HT1080 (cell line): ENCODE measurements at places on chromosomes 16 and 17. TPM values are rescaled to one million over a fixed set of nuclear protein-coding genes. Genes with fewer than 3 reads are reported as not detected.

The ACADVL gene
- 317 and 327 TPM in 2 replicates for total RNA-seq

The GPR142 gene
- not detected in 2 replicates for total RNA-seq

The NOG gene
- 28.4 and 36.1 TPM in 2 replicates for total RNA-seq

The TXNL4B gene
- total RNA-seq, result 12.7 and 14.4 TPM in 2 replicates

The CCL2 gene
- 0.51 TPM in 1 of 2 replicates, not detected in the other for total RNA-seq

DNA sequence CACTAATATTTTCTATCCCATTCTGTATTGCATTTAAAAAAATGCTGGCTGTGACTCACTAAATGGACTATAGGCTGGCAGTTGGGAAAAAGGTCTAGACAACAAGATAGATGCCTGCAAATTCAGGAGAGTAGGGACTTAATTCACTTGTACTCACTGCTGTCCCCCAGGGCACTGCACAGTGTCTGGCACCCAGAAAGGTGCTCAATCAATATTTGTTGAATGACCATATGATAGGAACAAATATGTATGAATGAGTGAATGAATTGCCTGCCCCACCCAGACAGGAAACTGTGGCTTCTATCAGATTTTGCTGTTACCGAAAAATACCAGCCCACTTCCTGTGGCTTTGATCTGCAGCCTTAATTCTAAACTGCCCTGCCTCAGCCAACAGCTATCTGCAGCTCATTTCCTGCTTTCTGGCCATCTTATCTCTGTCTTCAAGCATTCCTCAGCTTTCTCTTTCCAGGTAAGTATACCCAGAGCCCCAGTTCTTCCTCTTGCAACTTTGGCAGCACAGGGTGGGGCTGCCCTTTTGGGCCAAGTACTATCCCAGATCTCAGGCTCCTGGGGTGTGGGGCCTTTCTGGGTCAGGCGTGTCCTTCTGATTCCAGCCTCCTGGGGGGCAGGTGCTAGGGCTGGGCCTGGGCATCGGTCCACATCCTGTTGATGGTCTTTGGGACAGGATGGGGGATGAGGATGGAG, 15.3 kb upstream of the TNS4 start:
- DNase-seq, result peak; percentile 96

The ZPBP2 gene
- not detected in 2 replicates for total RNA-seq

DNA sequence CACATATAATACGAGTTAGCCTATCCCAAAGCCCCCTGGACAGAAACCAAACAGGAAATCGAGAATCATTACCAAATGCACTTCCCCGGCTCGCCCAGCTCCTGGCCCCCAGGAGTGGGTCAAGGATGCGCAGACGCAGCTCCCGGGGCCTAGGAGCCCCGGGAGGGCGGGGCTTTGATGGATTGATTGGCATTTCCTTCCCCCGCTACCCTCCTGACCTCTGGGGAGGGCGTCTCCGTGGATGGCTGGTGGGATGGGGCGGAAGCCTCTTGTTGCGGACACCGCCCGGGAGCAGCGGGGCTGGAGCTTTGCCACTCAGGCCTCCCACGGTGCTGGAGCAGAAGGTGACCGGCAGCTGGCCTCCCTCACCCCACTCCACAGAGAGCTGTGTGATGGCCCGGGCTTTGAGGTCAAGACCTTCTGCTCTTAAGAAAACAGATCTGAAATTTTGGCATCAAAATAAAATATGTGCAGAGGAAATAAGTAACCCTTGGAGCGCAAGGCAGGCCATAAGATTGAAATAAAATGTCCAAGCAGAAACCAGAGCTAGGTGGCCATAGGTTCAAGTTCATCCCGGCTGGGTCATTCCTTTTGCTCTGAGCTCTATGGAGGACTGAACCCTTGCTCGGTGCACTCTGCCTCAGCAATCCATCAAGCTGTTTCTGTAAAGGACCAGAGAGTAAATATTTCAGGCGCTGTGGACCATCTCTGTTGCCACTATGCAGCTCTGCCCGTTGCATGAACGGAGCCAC, 262.3 kb downstream of the SOX9 start:
- DNase-seq, result no peak

DNA sequence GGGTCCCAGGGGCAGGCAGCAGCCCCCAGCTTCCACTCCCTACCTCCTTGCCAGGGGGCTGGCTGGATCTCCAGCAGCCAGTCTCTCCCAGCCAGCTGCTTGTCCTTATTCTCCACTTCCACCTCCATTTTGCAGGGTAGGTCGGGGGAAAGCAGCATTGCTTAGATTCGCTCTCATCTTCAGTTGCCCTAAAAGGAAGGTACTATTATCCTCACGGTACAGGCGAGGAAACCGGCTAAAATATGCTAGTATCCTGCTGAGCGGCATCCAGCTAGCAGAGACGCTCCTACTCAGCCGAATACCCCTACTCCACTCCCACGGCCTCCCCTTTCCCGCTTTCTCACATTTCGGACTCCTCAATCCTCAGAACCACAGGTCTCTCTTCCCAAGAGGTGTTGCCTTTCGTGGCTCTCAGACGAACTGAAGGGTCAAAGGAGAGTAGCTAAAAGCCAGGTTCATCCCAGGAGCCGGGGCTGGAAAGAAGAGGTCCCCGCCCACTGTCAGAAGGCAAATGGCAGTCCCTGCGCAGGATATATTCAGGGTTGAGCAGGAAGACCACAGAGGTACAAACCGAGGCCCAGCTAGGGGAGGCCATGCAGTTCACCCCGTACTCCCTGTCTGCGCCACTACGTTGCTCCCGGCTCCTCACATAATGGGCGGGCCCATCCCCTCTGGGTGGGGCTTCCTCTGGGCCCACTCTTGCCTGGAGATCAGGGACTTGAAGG, 1.7 kb upstream of the RAB11FIP4 start:
- no peak for DNase-seq

DNA sequence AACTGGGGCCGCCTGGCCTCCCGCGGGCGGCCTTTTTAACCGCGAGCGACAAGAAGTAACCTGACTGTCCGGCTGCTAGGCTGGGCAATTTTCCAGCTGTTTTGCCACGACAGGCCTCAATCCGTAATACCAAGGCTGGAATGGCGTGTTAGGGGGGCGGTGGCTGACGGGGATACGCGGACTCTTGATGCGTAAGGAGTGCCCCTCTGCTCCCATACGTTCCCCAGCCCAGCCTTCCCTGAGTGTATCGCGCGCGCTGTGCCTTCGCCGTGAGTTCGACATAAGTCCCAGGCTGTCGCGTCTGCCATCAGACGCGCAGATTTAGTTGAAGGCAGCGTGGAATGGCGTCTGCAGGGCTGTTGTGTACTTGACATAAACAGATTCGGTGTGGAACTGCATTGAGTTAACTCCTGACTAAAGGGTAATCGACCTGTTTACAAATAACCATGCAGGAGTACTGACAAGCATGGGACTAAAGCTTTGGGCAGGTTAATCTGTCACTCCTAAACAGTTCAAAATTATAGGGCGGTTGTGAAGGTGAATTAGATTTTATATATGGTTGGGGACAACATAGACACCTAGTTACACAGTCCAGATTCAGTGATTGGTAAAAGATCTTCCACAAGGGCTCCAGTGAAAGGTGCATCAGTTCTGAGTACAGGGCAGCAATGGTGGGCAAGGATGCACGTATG, 16.6 kb upstream of the ERN1 start:
- peak; percentile 38 for DNase-seq

DNA sequence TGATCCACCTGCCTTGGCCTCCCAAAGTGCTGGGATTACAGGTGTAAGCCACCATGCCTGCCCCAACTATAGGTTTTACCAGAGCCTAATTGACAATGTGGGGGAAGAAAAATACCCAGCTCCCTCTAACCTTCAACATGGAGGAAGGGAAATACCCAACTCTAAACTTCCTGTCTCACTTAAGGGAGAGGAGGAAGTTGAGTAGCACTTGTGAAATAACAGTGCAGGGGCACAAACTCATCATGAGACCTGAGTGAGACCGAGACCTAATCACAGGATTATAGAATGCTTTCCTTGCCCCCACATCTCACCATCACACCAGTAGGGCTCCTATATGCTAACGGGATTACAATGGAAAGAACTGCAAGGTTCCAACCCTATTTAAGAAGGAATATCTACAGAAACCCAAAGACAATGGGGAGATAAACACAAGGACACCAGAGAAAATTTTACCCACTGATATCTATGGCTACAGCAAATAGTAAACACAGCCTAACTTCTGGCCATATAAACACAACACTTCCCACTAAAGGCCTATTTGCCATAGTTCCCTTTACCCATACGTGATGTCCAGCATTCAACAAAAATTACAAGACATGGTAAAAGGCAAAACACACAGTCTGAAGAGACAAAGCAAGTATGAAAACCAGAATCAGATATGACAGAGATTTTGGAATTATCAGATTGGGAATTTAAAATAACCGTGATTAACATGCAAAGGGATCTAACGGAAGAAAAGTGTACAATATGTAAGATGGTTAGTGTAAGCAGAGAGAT, 26.9 kb downstream of the OR3A1 start:
- DNase-seq, result no peak

The MMP28 gene
- total RNA-seq, result 0.13 and 0.18 TPM in 2 replicates

The MYH13 gene
- total RNA-seq, result not detected in 2 replicates

DNA sequence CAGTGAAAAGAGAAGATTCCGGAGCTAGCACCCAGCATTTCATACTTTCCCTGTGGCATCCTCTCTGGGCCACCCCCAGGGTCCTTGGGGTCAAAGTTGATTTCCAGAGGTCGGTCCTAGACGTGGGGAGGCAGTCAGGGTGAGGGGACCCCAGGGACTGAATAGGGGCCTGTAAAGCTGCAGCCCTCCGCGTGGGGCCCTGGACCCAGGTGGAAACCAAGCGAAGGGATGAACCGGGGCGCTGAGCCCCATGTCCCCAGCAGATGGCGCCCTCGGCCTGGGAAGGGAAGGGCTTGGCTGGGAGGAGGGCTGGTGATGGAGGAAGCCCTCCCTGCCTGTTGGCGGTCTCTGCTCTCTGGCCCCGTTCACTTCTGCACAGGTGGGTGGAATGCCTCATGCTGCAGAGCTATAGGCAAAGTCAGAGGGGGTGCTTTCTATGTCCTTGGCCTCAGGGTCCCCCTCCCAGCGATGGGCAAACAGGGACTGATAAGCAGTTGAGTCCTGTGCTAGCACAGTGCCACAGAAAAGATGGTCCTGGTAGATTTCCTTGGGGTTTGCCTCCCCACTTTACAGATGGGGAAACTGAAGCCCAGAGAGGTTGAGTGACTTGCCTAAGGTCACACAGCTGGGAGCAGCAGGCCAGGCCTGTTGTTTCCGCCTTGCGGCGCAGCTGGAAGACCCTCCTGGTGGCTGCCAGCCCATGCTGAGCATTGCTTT, 163.4 kb upstream of the CIBAR2 start:
- DNase-seq, result peak; percentile 59

GRCh38 chr16:66273053-66273452, 93.4 kb upstream of the CDH5 start:
- no peak for DNase-seq

- DNase-seq, result peak; percentile 97
Observed at GRCh38 chr17:76546556-76547182, 6.8 kb downstream of the PRCD start.

DNA sequence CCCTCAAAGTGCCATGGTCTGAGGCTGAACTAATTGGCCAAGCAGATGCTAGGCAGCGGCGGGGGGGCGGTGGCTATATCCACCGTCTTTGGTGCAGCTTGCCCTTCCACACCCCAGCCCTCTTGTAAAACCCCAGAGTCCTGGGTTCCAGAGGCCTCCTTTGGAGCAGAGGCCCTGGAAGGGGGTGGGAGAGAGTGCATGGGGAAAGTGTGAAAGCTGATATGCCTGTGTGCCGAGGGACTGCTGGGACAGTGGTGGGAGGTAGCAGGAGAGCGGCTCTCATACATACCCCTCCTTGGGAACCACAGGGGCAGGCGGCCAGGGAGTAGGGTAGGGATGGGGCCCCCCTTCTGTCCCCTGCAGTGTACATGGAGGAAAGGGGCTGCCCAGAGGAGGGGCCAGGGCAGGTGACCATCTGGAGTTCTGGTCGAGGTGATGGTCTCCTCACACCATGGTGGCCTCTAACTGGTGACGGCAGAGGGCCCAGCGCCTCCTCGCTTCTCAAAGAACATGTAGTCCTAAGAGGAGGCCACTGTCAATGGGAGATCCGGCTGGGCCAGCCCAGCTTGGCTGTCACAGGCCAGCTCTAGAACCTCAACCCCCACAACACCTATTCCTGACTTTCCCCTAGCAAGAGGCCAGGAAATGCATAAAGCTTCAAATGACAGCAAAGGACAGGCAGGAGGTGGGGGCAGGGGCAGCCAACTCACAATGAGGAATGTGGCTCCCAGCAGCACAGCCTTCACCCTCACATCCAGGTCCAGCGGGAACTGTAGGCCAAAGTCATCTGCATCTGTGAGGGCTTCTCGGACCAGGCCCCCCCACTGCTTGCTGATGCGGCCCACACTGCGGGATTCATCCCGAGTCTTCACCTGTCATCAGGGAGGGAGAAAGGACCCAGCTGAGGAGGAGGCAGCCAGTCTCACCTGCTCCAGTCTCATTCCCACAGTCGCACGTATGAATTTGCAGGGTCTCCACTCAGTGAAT, 4.1 kb downstream of the PLSCR3 start:
- DNase-seq, result no peak

- DNase-seq, result no peak
Observed at GRCh38 chr16:11180489-11180888, 75.5 kb downstream of the SOCS1 start.

The IRF8 gene
- total RNA-seq, result 0.23 TPM in 1 of 2 replicates, not detected in the other

DNA sequence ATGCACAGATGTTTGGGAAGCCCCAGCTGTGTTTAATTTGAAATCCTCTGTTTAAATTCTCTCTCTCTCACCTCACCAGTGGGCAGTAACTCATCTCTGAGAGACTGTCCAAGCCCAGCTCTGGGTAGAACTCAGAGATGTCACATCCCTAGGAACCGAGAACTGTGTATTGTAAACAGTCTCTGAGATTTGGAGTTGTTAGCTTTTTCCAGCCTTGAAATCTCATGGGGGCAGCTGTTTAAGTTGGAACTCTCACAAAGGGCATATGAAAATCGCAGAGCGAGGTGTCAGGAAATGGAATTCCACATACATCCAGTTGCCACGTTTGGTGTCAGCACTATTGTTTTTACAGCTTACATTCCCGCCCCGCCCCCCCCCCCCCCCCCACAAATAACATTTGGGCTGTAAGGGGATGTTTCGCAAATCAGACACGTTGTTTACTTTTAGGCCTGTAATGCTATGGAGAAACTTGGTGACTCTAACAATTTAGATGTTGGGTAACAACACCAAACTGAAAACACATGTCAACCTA, 34.3 kb downstream of the VPS35L start:
- no peak for DNase-seq

DNA sequence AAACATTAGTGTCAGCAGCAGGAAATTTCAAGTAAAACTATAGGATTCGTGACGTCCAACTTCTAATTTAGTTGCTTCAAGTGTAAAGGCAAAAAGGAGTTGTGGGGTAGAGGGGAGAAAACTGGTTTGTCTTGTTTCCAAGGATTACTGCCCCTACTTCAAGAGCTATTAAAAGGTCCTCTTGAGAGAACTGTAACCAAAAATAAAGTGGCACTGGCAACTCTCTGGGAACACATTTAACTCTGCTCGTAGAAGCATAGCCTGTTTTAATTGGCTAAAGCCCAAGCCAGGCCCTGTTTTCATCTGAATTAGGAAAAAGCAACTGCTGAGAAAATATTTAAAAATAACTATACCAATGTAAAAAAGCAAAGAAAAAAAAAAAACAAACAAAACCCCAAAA, 51.8 kb upstream of the AKAP1 start:
- DNase-seq, result no peak
